ENCODE measurements at places on chromosomes 6 and 20. TPM values are rescaled to one million over a fixed set of nuclear protein-coding genes. Genes with fewer than 3 reads are reported as not detected.

DNA sequence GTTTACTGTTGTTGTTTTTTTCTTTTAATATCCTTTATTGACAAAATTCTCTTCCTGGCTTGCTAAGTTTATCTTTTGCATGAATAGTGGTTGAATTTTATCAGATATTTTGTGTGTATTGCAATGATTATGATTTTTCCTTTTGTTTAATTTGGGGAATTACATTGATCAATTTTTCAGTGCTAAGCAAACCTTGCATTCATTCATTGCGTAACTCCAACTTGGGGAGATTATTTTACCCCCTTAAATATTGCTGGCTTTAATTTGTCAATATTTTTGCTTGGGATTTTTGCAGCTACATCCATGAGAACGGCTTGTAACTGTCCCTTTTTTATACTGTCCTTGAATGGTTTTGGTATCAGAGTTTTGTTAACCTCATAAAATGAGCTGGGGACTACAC is 63.4 kb downstream of the SERAC1 start:
- DNase-seq, result no peak

DNA sequence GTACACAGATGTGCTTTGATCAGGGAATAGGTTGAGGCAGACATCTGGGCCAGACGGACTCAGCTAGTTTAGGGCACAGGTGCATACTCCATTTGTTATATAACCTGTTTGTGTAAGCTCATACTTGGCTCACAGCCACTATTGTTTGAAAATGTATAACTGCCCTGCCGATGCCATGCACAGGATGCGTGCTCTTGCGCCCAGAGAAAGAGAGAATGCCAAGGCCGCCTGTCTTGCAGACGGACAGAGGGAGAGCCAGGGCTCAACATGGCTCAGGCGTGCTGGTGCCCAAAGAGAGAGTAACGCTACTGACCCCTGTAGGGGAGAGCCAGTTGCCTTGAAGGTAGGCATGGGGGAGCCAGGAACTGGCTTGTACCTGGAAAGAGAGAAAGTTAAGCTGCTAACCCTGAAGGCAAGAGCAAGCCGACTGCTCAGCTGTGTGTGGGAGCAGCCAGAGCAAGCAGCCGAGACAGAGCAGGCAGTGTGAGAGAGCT is 57.7 kb downstream of the FAM229B start:
- no peak for DNase-seq

SLC44A4 gene
- total RNA-seq, result not detected

ZKSCAN4 gene
- 0.55 TPM for total RNA-seq

DNA sequence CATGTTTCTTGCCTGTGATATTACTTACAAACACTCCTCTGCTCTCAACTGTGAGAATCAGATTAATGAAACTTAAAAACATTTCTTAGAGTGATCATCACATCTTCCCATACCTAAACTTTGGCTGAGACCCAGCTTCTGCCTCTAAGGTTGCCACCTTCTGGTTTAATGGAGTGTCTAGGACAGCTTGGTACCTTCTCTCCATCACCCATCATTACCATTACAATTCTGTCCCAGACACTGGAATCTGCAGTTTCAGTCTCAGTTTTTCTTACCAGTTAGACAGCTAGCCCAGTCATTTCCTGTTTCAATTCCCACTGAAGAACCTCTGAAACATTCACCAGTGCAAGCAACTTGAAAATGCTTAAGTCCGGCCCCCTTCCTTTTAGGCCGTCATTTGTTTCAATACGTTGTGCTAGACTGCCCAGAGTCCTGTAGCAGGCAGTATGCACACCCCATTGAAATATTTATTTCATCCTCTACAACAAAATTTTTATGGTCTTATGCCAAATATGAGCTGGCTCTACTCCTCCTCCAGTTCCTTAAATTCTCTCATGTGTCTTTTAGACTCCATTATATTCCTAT is 107.0 kb upstream of the FOXO3 start:
- peak; percentile 15 for DNase-seq

Data from heart right ventricle (tissue), 16 donors.